Central memory CD8-positive, alpha-beta T cell (primary cell): ENCODE measurements at places on chromosomes 4 and X.

DNA sequence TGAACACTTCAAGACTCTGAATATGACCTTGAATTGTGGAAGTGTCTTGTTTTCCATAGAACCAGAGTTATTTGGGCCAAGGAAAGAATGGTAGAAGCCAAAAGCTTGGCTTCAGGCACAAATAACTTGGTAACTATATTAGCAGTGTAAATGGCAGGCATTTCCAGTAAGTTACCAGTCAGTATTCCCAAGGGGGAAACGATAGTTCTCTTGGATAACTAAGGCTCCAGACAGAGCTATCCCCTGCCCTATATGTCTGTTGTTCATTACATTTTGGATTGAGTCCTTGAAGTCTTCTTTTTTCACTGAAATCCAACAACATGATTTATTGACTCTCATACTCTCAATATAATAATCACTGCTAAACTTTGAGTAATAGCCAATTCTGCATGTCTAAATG lies 364.1 kb downstream of the MAGEB5 start:
- no peak for DNase-seq

DNA sequence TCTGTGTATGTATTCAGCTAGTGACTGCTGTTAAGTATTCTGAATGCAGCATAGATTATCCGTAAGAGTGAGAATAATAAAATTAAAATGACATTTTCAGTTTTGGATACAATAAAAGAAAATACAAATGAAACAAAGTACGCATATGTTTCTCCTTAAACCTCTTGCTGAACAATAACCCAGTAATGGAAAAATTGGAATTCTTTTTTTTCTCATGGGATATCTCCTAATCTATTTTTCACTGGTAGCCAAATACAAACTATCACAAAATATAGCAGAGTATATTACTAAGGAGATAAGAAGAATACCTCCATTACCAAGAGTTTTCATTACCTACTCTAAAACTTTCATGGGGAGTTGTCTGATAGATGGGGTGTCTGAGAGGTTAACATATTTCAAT lies 6.0 kb downstream of the RAB28 start:
- no peak for DNase-seq

- DNase-seq, result no peak
Measured at GRCh38 chr4:149534779-149535178, 280.9 kb downstream of the IQCM start.

DNA sequence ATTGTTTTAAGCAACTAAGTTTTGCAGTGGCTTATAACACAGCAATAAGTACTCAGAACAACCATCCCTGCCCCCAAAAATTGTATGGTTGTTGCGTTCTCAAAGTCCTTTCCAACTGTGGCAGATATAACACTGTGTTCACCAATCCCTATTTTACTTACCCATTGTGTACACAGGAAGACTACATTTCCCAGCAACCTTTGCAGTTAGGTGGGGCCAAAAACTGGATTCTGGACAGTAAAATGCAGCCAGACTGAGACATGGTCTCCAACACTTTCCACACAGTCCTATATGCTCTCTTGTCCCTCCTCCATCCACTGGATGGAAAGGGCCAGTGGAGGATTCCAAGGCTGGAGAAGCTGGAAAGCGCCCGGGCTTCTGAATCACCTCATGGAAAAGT lies 523.6 kb downstream of the BCOR start:
- no peak for DNase-seq

- no peak for DNase-seq
Measured at GRCh38 chr4:19748519-19749479, 502.9 kb upstream of the SLIT2 start.
